ENCODE measurements at places on chromosomes 13 and 19.

DNA sequence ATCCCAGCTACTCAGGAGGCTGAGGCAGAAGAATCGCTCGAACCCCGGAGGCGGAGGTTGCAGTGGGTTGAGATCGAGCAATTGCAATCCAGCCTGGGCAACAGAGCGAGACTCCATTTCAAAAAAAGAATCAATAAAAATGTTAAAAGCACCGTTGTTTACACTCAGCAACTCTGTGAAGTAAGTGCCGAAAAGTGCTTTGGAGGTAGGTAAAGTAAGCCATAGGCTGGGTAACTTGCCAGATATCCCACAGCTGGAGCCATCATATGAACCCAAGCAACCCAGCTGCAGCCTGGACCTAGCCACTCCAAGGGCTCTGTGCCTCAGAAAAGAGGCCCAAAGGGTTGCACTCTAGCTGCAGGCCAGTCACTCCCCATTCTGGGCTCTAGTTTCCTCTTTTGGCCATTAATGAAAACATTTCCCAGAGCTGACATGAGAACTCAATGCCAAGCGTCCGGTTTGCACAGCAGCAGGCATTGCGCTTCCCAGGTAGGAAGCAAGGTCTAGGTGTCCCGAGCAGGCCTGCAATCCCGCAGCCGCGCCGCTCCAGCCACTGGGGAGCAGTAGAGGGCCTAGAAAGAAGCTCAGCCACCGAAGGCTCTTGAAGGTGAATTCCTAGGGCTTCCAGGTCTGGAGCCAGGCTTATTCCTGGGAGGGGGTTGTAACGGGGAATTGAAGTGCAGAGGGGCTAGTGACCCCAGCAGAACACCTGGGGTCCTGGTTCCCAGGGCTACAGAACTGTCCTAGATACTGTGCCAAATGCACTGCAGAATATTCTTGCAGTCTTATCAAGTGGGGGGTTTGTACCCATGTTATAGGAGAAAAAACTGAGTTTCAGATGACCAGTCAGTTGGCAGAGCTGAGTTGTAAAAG lies 4.1 kb upstream of the CD79A start:
- DNase-seq: peak; percentile 50

- DNase-seq: no peak
Observed at GRCh38 chr19:5096536-5096935, 127.6 kb downstream of the KDM4B start.

- peak; percentile 74 for DNase-seq
Observed at GRCh38 chr19:53511933-53512374, 26.0 kb upstream of the ZNF331 start.

- DNase-seq: no peak
Observed at GRCh38 chr19:38152461-38153379, 71.3 kb downstream of the DPF1 start.

- DNase-seq: peak; percentile 69
Observed at GRCh38 chr19:56120371-56121179, 520 bp downstream of the ZNF787 start.

DNA sequence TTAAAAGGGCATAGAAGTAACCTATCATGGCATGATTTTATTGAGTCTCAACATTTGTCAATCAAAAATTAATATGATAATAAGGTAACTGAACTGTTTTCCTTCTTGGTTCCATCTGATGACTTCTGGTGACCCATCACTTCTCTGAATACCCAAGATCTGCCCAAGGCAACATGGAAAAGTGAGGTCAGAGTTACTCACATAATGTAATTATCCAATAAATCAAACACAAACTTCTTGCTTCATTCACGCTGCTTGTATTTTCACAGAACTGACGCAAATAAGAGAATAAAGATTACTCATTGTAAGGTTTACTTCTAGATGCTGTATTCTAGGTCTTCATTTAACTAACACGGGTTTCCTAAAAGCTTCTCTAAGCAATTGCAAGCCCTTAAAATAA lies 361.6 kb downstream of the RBM26 start:
- no peak for DNase-seq

- peak; percentile 33 for DNase-seq
Observed at GRCh38 chr13:67736646-67737420, 506.7 kb upstream of the PCDH9 start.

DNA sequence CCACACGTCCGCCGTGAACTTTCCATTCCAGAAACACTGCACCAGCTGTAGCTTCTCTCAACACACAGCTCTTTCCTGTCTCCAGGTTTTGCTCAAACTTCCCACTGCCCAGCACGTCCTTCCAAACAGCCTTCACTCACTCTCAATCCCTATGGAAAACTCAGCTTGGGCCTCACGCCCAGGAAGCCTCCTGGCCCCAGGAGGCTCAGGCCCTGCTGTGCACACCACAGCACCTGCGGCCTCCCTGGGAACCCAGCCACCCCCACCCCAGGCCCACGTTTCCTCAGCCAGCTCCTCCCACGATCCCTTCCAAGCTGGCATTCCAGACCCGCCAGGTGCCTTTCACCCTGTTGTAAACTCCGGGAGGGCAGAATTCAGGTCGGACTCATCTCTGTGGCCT lies 35.2 kb downstream of the C13orf46 start:
- DNase-seq: peak; percentile 37

DNA sequence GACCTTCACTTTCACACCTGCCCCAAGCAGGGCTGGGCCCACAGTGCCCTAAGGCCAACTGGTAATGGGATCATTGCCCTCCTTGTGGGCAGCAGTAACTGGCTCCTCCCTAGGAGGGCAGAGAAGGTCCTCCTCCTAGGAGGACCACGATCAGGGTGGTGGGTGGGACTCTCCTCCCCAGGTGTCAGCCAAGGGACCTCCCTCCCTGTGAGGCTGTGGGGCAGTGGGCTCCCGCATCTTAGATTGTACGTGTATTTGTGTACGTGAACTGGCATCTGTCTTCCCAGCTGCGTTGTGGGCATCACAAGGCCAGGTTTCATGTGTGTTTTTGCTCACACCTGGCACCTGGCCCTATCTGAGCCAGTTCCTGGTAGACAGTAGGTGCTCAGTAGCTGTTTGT lies 111.8 kb downstream of the SOX1 start:
- no peak for DNase-seq

DNA sequence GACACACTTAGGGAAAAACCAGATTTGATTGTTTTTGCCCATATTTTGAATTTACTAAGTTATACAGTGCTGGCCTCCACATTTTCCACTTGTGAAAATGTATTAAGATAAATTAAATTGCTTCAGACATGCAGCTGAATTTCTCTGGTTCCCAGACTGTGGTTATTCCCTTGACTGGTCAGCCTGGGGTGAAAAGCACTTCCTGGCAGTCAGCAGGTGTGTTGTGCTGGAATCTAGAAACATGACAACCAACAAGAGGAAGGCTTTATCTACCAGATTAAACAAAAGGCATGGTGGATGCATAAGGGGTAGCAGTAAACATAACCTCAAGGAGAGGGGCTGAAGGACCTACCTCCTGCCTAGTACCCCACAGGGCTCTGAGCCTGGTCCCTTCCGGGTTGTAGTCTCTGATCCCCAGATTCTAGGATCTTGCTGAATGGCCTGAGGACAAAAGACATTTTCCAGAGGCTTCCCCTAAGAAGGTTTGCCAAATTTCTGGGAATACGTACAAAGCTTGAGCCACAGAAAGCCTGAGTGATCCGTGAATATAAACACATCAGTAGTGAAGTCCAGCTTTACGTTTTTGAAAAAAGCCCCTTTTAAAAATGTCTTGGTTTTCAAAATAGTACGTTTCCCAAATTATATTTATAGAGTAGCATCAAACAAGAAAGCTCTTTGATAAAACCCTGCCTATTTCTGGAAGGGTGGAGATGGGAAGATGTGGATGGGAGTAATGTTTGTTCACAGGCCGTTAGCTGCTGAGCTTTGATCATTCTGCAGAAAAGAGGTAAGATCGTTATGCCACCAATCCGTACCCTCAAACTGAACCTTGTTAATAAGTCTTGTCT lies 133.4 kb downstream of the LACC1 start:
- no peak for DNase-seq

DNA sequence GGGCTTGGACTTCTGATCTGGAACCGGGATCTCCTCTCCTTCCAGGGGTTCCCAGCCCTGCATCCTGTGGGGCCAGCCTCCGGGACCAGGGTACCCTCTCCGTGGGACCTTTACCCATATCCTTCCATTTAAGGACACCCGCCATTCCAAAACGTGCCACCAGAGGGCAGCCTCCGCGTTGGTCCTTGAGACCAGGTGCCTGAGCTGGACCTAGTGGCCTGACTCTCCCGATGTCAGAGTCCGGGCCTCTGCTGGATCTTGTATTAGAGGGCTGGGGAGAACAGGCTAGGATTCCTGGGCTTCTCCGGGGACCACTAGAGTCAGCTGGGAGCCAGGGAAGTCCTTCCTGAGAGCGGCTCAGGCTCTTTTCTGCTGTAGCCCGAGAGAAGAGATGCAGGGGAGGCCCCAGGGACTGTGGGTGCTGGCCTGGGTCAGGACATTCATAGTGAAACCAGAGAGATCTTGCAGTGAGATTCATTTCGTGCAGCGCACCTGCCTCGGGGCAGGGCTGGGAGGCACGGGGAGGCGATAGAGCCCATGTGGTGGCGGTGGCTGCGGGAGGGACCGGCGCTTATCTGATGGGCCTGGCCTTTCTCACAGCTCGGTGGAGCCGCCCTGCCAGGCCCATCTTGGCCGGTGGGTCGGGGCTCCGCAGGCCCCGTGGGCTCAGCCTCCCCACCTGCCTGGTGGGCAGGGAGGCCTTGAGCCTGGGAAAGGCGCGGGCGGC lies 9.8 kb upstream of the SLC7A10 start:
- peak; percentile 71 for DNase-seq

GRCh38 chr19:18709546-18709945 lies 26.1 kb downstream of the CRTC1 start:
- DNase-seq: no peak

- DNase-seq: no peak
Observed at GRCh38 chr13:71830736-71831135, 36.3 kb downstream of the DACH1 start.

- DNase-seq: peak; percentile 73
Observed at GRCh38 chr13:36736119-36736726, 62.4 kb downstream of the SERTM1 start.

- DNase-seq: peak; percentile 97
Observed at GRCh38 chr13:20174656-20175405, 14.0 kb upstream of the GJA3 start.

DNA sequence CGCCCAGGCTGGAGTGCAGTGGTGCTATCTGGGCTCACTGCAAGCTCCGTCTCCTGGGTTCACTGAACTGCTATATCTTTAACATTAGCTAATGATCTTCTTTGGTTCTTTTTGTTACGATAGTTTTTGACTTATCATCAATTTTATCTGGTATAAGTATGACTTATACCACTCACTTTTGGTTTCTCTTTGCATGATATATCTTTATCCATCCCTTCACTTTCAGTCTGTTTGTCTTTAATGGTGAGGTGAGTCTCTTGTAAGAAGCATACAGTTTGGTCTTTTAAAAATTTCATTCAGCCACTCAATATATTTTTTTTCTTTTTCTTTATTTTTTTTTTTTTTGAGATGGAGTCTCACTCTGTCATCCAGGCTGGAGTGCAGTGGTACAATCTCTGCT lies 58.4 kb downstream of the ADGRE1 start:
- DNase-seq: no peak

- DNase-seq: no peak
Observed at GRCh38 chr19:41421973-41422372, 5.2 kb downstream of the B3GNT8 start.

All from fibroblast of villous mesenchyme (primary cell).